ENCODE measurements at places on chromosomes 3 and 15.

- no peak for DNase-seq
Observed at GRCh38 chr3:13215940-13216546, 142.8 kb upstream of the IQSEC1 start.

DNA sequence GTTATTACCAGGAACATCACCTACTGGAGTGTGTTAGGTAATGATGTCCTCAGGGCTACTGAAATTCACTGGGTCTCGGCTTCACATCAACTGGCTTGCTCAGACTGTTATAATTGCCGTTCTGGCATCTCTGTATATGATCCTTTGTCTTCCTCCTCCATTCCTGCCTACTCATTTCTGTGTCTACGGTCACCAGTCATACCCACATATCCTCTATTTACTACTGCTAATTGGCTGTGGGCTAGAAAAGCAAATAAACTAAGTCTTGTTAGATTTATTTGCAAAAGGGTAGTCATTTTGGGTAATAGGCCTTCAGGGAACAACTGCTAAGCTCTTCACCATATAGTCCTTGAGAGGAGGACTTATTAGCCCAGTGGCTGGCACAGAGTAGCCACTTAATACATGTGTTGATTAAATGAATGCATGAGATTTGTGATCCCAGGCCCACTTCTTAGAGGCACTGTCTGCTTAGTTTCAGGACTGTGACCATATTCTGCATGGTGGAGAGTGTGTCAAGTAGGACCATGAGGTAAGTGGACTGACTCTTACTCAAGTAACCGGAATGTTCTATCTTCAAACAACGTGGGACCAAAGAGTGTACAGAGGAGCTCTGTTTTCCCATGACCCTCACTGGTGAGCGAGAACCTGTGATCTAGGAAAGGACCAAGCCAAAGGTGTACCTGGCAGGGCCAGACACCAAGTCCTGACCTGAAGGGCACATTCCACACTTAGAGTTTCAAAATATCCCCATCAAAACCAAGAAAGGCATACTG is 13.2 kb downstream of the ZDHHC3 start:
- no peak for DNase-seq

GRCh38 chr15:29589416-29589815 is 232.9 kb downstream of the TJP1 start:
- no peak for DNase-seq

- DNase-seq: peak; percentile 50
Observed at GRCh38 chr3:15327941-15328340, 4.4 kb downstream of the SH3BP5 start.

GRCh38 chr3:35784169-35784568 is 144.8 kb downstream of the ARPP21 start:
- no peak for DNase-seq

DNA sequence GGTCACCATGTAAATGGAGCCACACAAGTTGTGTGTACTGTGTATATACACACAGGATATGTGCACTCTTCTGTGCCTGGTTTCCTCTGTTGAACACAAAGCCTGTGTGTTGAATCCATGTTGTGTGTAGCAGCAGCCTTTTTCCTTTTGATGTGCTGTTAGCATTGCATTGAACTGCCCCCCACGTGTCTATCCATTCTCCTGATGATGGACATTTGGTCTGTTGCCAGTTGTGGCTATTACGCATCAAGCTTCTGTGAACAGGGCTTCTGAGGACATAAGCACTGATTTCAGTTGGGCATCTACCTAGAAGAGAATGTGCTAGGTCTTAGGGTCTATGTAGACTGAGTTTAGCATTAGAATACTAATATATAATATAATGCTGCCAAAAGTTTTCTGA is 77.4 kb downstream of the LSM3 start:
- no peak for DNase-seq

DNA sequence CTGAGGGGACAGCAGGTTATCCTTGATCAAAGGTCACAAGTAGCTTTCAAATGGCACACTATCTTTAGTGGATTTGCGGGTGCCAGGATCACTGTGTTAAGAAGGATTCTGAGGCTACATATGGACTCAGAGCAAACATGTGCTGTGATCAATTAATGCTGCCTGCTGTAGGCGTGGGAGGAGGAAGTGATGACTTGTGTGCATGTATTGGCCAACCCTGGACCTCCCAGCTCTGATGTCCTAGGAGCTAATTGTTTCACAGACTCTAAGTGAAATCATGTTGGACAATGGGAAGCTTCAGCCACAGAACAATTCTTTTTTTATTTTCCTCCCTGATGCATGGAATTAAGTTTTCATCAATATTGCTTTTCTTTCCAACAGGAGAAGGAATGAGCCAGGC is 24.4 kb downstream of the FAH start:
- DNase-seq: no peak

DNA sequence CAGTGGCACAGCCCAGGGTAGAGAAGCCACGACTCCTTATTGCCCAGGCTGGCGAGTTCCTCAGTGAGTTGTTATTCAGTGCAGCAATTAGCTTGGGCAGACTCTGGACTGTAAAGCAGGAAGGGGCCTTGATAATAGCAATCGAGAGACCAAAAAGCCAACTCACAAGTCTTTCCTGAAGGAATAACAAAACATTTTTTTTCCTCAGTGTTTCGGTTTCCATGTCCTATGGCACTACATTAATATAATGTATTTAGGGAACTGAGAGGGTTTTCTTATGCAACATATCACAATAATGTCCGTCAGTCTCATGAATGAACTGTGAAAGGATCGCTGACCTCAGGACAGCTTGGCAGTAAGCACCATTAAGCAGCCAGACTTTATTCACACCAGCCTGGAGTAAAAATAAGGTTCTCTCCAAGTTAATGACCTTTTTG is 248.9 kb upstream of the TBL1XR1 start:
- DNase-seq: no peak

DNA sequence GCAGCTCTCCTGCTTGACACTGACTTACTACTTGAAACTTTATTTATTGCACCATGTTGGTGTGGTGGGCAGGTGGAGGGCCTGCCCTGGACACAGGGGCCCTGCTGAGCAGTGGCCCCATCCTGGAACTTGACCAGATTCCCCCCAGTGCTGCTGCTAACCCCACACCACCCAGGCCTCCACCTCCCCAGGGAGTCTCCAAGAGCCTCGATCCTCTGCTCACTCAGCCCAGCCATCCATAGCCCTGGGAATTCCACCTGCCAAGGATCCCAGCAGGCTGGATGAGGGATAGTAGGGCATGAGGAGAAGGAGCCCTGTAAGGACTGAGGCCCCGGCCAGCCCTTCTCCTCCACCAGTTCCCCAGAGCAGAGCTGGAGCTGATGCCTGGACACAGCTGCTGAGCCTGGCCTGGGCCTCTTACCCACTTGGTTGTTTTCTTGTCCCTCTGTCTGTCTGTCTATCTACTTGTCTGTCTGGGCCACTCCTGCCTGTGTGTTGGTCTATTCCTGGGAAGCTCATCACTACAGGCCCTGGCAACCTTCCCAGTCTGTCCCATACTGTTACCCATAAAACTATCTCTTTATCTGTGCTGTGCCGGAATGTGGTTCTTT is 2.8 kb downstream of the CHAC1 start:
- peak; percentile 14 for DNase-seq

DNA sequence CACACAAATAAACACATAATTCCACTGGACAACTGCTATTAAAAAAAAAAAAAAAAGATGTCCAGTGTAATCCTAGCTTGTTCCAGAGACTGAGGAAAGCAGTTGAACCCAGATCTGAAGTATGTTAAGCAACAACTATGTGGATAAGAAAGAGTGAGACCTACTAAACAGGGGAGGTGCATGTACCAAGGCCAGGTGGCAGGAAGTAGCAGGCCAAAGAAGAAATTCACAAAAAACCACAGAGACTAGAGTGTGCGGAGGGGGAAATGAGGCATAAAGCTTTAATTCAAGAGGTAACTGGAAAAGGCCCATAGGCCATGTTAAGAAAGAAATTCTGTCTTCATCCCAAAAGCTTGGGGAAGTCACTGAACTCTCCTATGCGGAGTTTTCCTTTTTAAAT is 490.0 kb downstream of the NAALADL2 start:
- no peak for DNase-seq

DNA sequence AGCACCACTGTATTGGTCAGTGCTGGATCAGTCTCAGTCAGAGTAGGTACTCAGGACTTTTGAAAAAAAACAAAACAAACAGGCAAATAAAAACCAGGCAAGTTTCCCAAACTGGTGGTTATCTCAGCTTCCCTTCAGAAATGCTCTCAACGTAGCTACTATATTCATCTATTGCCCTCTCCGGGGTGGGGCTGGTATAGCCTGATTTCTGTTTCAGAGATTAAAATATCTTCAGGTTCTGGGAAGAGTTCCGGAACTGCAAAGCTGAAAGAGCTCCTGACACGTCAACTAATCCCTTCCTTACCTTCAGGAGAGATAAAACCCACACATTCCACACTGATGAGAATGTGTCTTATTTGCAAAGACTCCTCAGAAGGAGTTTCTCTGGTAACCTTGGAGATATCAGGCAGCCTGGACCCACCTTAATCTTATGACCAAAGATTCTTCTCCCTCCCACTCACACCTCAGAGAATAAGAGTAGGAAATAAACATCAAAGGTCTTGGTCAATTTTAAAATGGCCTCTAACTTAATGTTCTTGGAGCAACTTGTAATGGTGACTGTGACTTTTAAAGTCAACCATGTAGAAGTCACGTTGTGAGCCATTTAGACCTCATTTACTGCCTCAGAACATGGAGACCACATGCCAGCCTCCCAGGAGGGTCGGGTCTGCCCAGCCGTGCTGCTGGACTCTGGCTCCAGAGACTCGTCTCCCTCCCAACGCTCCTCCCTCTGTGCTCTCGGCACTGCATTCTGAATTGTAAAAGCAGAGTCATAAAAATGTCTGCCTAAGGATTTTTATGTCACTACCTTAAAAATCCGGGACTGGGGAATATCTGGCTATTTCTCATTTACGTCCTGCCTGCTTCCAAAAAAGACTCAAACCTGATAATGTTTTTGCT is 53.8 kb downstream of the CDCP1 start:
- no peak for DNase-seq

DNA sequence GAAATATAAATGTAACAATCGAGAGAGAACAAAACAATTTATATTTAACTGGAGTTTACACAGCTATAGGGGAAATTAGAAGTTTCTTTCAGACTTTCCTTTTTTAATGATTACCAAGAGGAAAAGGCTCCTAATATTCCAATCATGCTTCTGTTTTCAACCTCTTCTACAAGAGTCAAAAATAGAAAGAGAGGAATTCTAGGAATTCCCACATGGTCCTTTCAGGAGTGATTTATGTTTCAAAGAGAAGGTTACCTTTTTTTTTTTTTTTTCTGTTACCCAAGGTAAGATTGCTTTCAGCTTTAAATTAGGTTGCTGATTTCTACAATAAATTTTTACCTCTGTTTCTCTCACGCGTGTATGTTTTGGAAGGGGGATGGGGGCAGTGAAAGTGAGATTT is 355.3 kb upstream of the DCBLD2 start:
- no peak for DNase-seq

GRCh38 chr15:36401586-36401966 is 177.8 kb upstream of the CDIN1 start:
- DNase-seq: no peak

DNA sequence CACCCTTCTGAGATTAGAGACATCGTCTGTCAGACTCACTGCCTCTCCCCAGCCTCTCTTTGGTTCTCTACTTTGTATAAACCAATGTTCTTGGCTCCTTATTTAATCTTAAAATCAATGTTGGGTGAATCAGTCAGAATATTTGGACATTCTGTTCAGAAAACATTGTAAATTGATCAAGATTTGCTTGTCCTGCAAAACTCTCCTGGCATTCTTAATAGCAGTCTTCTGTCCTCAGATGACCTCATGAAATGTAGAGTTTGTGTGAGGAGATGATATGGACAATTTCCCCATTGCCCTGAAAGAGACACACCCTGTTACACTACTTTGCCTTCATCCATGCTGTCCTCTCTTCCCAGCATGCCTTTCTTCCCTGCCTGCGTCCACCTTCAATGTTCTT is 33.6 kb downstream of the CD200R1L start:
- DNase-seq: no peak

DNA sequence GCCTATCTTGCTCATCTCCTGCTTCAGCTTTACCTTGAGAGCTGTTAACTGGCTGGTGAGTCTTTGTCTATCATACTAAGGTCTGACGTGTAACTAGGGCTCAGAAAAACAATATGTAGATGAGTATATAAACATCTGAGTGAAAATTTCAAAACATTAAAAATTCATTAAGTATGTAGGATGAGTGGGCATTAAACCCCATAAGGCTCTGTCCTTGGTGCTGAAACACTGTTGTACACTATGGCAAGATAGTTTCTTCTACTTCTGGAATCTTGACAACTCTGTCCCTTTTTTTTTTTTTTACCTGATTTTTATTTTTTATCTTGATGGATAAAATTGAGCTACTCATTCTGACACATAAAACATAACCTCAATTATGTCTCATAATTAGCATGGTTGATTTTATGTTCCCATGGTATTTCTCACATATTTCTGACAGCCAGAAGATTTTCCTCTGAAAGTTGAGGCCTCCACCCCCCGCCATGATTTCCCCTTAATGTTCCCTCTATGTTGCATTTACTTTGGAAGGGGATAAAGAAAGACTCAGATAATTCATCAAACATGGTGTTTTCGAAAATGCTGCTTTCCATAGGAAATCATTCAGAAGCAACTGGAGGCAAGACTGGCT is 54.3 kb downstream of the DGKG start:
- DNase-seq: no peak

DNA sequence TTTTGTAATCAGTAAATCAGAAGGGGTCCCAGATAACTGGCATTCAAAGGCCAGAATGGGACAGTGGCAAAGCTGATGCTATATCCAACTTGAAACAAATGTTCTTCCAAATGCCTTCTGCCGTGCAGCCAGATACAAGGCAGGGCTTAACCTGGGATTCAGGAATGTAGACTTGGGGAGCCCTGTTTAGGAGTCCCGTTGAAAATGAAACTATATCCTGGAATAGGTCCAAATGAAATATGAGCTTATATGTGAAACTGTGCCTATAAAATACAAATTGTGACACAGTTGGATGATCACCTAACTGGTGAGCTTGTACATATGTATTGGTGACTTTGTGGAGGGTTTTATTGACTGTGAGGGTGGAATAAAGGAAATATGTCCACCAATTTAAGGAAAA is 28.7 kb downstream of the FRMD4B start:
- DNase-seq: no peak

GRCh38 chr3:170368921-170369320 is 11.4 kb downstream of the SKIL start:
- no peak for DNase-seq

DNA sequence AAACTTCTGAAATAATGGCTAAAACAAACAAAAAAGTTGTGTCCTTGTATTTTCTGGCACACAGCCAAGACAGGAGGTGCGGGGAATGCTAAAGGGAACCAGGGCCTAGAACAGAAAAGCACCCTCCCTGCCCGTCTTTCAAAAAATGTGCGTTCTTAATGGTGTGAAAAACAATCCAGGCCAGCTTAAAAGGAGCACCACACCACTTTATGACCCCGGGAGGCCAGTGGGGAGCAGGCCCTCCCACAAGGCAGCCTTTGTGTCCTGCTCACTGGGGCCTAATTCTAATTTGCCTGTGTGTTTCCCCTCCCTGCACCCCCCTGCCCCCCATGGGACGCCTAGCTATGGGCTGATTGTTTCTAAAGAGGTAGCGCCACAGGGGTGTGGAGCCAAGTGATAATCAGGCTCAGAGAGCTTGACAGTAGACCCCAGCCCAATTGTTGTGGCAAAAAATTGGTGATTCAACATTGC is 181.4 kb downstream of the GREM1 start:
- no peak for DNase-seq

Data from G401 (cell line).